ENCODE measurements at places on chromosomes 5 and 9.

GRCh38 chr9:20317701-20318100 lies 304.6 kb downstream of the MLLT3 start:
- no peak for DNase-seq

- DNase-seq: no peak
Measured at GRCh38 chr9:69036309-69036708, 757 bp downstream of the FXN start.

GRCh38 chr5:73369278-73369677 lies 79.3 kb downstream of the FOXD1 start:
- no peak for DNase-seq

DNA sequence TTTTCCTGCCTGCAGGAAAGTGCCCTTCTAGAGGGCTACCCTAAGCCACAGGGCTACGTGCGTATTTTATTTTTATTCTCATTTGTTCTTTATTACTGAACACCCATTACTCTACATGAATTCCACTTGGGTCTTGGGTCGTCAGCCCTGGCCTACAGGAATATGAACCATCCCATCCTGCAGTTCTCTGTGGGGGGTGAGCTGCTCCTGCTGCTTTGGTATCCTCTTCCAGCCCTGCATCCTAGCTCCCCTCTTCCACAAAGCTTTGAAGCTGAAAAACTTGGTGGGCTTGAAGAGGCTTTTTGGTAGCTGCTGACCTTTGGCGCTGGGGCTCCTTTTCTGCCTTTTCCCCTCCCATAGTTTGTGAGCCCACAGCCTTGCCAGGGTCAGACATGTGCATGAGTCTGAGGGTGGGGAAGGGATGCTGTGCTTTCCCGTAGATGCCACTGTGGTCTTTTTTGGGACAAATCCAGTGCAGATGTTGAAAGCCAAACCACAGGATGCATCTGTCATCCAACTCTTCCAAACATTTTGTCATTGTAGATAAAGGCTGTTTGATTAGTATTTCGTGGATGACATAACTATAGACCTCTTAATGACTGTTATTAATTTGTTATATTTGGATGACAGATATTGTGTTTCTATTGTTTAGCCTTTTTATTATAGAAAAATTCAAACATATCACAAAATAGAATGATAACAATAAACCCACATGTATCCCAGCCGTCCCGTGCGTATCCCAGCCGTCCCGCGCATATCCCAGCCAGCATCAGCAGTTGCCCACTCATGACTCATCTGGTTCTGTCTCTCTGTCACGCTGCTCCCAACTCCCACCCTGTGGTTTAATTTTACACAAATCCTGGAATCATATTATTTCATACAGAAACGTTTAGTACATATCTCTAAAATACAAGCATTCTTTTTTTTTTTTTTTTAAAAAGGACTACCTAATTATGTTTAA lies 43.9 kb downstream of the SLC46A2 start:
- no peak for DNase-seq

DNA sequence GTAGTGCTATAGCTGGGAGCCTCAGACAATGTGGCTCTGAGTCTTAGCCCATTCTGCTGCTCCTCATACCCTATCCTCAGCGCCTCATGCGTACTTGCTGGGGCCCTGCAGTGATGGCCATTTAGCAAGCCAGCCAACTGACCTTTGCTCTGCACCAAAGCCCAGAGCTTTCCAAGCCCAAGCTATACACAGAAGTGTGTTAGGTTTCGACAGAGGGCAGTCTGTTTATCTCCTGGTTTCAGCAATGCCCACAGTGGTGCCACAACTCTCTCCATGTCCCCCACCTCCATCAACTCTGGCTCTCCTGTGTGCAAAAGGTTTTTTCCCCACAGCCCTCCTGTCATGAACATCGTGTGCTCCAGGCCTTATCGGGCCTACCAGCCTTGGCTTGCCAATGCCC lies 16.9 kb downstream of the GNG10 start:
- DNase-seq: no peak

DNA sequence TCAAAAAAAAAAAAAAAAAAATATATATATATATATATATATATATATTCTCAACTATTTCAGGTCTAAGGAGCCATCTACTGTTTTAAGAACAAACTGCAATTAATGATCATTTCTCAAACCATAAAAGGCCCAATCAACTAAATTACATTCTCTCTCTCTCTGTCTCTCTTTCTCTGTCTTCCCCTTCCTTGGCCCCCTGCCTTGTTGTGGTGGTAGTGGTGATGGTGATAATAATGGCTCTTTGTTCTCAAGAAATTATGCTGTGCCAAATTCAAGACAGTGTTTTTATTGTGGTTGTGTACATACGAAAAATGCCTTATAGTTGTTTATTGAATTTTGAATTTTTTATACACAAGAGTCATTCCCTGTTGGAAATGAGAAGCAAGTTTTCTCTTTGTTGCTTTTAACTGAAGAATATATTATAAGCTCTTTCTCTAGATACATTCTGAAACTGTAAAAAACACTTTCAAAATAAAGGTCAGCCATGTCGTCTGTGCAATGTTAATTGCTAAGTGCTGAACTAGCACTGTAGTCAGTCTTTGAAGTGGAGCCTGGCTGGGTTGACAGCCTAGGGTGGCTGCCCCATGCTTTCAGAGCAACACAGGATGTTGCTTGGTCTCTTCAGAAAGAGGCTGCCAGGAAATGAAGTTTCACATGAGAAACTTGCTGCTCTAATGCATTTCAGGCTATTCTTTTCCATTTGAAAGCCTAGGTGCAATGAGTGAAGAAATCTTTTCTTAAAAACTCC lies 96.0 kb downstream of the HINT1 start:
- no peak for DNase-seq

GRCh38 chr5:6726006-6726405 lies 12.8 kb downstream of the TENT4A start:
- DNase-seq: no peak

- DNase-seq: no peak
Measured at GRCh38 chr5:138632900-138633489, 57.8 kb upstream of the HSPA9 start.

DNA sequence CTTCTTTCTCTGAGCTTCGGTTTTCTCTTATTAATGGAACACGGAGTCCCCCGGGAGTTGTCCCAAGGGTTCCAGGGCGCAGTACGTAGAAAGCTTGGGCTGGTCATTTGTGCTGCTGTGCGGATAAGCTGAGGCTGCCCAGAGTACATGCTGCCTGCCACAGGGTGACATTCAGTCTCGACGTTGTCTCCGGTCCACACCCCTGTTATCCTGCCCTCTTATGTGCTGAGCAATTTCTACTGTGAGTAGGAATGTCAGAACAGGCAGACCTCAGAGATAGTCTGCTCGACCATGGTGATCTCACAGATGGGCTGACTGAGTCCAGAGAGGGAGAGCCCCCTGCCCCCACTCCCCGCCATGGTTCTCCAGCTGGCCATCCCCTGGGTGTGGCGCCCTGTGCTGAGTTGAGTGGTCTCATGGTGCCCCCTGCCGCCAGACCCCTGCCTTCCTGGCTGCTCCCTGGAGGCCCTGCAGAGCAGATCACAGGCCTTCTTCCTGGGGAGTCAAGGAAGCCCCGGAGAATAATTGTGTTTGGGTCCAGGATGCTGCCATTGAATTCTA lies 124.0 kb downstream of the RGS3 start:
- no peak for DNase-seq

DNA sequence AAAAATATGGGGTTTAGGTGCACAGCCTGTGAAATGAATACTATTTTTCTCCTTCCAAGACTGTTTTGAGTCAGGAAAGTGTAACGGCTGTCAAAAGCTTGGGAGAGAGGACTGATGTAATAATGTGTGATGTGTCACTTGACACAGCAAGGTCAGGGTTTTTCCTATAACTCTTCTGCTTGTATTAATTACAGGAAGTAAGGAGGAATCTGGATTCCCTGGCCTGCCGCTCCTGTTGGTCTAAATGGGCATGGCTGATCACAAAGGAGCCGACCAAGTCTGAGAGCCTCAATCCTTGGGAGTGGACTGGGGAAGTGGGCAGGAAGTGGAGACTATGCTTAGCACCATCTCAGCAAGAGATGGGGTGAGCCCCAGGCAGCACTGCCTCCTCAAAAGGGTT lies 16.7 kb upstream of the SLC28A3 start:
- no peak for DNase-seq

- DNase-seq: no peak
Measured at GRCh38 chr9:36325081-36325828, 67.0 kb upstream of the GNE start.

Measured in NCI-H2107 (cell line).